Metanephros (tissue), 2 donors: ENCODE measurements at places on chromosomes 7 and 10. TPM values are rescaled to one million over a fixed set of nuclear protein-coding genes. Genes with fewer than 3 reads are reported as not detected.

The CFTR gene
- total RNA-seq, result 0.99 TPM

The PRSS37 gene
- total RNA-seq, result not detected

The STOX1 gene
- 5.4 TPM for total RNA-seq

The ZNF722 gene
- total RNA-seq, result not detected

The LMOD2 gene
- total RNA-seq, result 5.0 TPM

The FAM237B gene
- total RNA-seq, result not detected

The PWWP2B gene
- total RNA-seq, result 21.3 TPM

The CPN1 gene
- 2.2 TPM for total RNA-seq

The PAPOLB gene
- 0.18 TPM for total RNA-seq

The PDE1C gene
- 8.6 TPM for total RNA-seq

The NOS3 gene
- total RNA-seq, result 22.5 TPM

The PRPS1L1 gene
- total RNA-seq, result not detected

The KMT2E gene
- 142 TPM for total RNA-seq

The SEMA3D gene
- total RNA-seq, result 26.0 TPM

The ASB10 gene
- 3.4 TPM for total RNA-seq

The GSTO1 gene
- 50.7 TPM for total RNA-seq

The ELN gene
- total RNA-seq, result 108 TPM

The SPRN gene
- 1.7 TPM for total RNA-seq

The OR6V1 gene
- total RNA-seq, result not detected

The ACHE gene
- total RNA-seq, result 25.6 TPM

The DENND2A gene
- 32.6 TPM for total RNA-seq

The WNT8B gene
- 0.29 TPM for total RNA-seq

The KCNIP2 gene
- total RNA-seq, result 5.1 TPM

The GPR15LG gene
- 0.64 TPM for total RNA-seq

The OR2A25 gene
- total RNA-seq, result not detected

The OPN1SW gene
- not detected for total RNA-seq

The CHRM2 gene
- 4.8 TPM for total RNA-seq

The CHN2 gene
- 13.4 TPM for total RNA-seq

The CAMK2B gene
- total RNA-seq, result 6.1 TPM

The MYH16 gene
- 0.06 TPM for total RNA-seq

The HYAL4 gene
- total RNA-seq, result 0.18 TPM

The HOXA5 gene
- total RNA-seq, result 42.4 TPM

The ANTXRL gene
- total RNA-seq, result not detected

The TMEM176B gene
- 69.6 TPM for total RNA-seq

The FXYD4 gene
- 1.6 TPM for total RNA-seq

The PAPSS2 gene
- 27.6 TPM for total RNA-seq

The PLEKHS1 gene
- total RNA-seq, result 0.18 TPM

The DDC gene
- 32.0 TPM for total RNA-seq
